ENCODE measurements at places on chromosomes 2 and 18.

- no peaks in the 10 kb centered on the region for H3K4me1 ChIP-seq
- no peak for DNase-seq
- H3K27ac ChIP-seq, result no peak overlapping the region
- H3K36me3 ChIP-seq, result no peaks in the 10 kb centered on the region
- H3K27me3 ChIP-seq, result peaks cover 10% of the 10 kb centered on the region
These were observed 39.1 kb downstream of the ABCB11 start for GRCh38 chr2:168992026-168992425.

GRCh38 chr18:2466978-2467377 lies 104.3 kb downstream of the METTL4 start:
- H3K27ac ChIP-seq, result no peak overlapping the region
- no peak overlapping the region for H3K4me3 ChIP-seq
- H3K27me3 ChIP-seq, result no peaks in the 10 kb centered on the region
- H3K4me1 ChIP-seq, result no peaks in the 10 kb centered on the region
- no peak for DNase-seq

DNA sequence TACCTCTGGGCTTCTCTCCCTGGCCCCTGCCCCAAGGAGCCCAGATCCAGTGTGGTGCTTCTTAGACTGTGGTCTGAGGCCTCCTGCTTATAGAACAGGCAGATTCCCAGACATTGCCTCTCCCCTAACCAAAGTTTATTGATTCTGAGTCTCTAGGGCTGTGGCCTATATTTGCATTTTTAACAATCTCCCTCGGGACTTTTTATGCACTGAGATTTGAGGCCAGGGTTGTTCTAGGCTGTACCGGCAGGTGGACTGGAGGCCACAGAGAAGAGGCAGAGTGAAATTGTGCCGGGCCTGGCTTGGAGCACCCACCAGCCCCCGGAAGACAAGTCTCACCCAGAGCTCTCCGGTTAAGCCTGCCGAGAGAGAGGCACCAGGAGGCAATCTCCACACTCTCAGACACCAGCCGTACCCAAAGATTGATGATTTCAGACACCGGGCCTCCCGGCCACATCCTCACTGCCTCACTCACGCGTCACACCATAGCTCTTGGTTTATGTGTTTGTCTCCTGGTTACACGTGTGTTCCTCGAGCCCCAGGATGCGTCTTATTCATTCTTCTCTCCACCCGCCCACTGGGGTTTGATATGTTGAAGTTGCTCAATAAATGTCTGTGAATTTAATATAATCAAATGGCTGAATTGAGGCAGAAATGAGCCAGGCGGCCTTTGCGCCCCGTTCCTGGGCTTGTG lies 203.7 kb downstream of the KLHL29 start:
- no peaks in the 10 kb centered on the region for H3K27me3 ChIP-seq
- no peaks in the 10 kb centered on the region for H3K4me1 ChIP-seq
- H3K36me3 ChIP-seq, result no peaks in the 10 kb centered on the region
- no peak overlapping the region for H3K27ac ChIP-seq
- H3K4me3 ChIP-seq, result no peak overlapping the region

GRCh38 chr2:27967076-27967475 lies 76.5 kb downstream of the BABAM2 start:
- peaks cover 45% of the 10 kb centered on the region for H3K36me3 ChIP-seq
- H3K27me3 ChIP-seq, result no peaks in the 10 kb centered on the region
- H3K4me1 ChIP-seq, result peaks cover 37% of the 10 kb centered on the region
- H3K4me3 ChIP-seq, result peak overlapping the region; percentile 14

DNA sequence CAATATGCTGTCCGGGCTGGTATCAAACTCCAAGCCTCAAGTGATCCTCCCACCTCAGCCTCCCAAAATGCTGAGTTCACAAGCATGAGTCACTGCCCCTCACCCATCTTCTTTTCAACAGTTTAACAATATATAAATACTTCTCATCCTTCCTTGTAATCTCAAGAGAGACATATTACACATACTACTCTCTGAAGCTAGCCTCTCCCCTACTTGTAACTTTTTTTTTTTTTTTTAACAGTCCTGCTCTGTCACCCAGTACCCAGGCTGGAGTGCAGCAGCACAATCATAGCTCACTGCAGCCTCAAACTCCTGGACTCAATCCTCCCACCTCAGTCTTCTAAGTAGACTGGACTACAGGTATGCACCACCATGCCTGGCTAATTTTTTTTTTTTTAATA lies 5.7 kb downstream of the GFPT1 start:
- peak overlapping the region; percentile 34 for H3K27ac ChIP-seq
- no peak overlapping the region for H3K4me3 ChIP-seq
- DNase-seq, result no peak
- H3K36me3 ChIP-seq, result peaks cover 12% of the 10 kb centered on the region

GRCh38 chr2:65393046-65393445 lies 39.4 kb downstream of the SPRED2 start:
- DNase-seq, result no peak
- no peaks in the 10 kb centered on the region for H3K36me3 ChIP-seq
- H3K27ac ChIP-seq, result no peak overlapping the region
- peaks cover 28% of the 10 kb centered on the region for H3K4me1 ChIP-seq
- peaks cover 16% of the 10 kb centered on the region for H3K27me3 ChIP-seq

DNA sequence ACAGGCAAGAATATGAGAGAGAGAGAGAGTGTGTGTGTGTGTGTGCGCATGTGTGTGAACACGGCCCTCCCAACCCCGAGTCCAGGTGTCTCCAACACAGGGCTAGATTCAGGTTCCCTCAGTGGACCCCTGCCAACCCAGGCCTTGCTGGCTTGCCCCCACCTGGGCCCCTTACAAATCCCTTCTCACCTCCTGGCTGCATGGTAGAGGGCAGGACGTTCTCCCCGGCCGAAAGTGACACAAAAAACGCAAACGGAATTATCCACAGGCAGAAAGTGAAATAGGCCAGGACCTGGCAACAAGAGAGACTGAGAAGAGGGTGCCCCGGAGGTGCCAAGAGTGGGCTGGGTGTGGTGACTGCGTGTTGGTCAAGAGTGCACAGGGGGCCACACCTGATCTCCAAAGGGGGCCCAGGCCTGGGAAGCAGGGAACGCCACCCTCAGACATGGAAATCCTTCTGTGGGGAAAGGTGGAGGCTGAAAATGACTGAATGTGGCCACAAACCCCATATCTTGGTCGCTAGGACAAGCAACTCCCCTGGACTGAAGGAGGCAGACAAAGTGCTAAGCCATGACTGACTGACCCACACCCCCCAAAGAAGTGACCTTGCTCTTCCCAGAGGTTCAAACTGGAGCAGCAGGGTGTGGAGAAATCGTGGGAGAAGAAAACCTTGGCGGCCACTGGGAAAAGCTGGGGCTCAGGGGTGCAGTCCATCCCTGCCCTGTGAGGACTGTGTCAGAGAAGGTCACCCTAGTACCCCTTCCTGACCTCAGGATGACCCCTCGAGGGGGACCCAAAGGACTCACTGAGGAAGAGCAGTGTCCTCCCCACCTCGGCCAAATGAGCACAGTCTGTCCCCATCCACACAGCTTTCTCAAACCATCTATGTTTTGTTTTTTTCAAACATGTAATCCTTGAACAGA lies 5.7 kb downstream of the TEX261 start:
- H3K27me3 ChIP-seq, result no peaks in the 10 kb centered on the region
- no peak overlapping the region for H3K27ac ChIP-seq
- peaks cover 18% of the 10 kb centered on the region for H3K4me1 ChIP-seq
- no peak for DNase-seq

- peaks cover 5% of the 10 kb centered on the region for H3K4me1 ChIP-seq
- H3K27me3 ChIP-seq, result no peaks in the 10 kb centered on the region
- DNase-seq, result no peak
- H3K4me3 ChIP-seq, result no peak overlapping the region
These were observed 230.1 kb downstream of the ALPK2 start for GRCh38 chr18:58398648-58399398.

GRCh38 chr2:88735133-88735532 lies 43.7 kb downstream of the RPIA start:
- no peak overlapping the region for H3K4me3 ChIP-seq
- DNase-seq, result no peak
- no peaks in the 10 kb centered on the region for H3K27me3 ChIP-seq

GRCh38 chr2:224948859-224949258 lies 93.4 kb downstream of the DOCK10 start:
- H3K4me3 ChIP-seq, result peak overlapping the region; percentile 16
- no peak for DNase-seq
- H3K4me1 ChIP-seq, result peaks cover 66% of the 10 kb centered on the region
- H3K36me3 ChIP-seq, result peaks cover 49% of the 10 kb centered on the region
- peak overlapping the region; percentile 47 for H3K27ac ChIP-seq
- no peaks in the 10 kb centered on the region for H3K27me3 ChIP-seq

GRCh38 chr2:42369532-42370229 lies 8.7 kb upstream of the COX7A2L start:
- H3K4me1 ChIP-seq, result no peaks in the 10 kb centered on the region
- no peak overlapping the region for H3K27ac ChIP-seq
- no peaks in the 10 kb centered on the region for H3K36me3 ChIP-seq
- DNase-seq, result no peak
- no peak overlapping the region for H3K4me3 ChIP-seq

GRCh38 chr2:224532931-224533330 lies 52.2 kb downstream of the CUL3 start:
- no peak overlapping the region for H3K27ac ChIP-seq
- peaks cover 37% of the 10 kb centered on the region for H3K36me3 ChIP-seq
- peaks cover 29% of the 10 kb centered on the region for H3K4me1 ChIP-seq
- no peaks in the 10 kb centered on the region for H3K27me3 ChIP-seq
- DNase-seq, result no peak
